Omental fat pad (tissue), 4 donors: ENCODE measurements at places on chromosomes 7 and 10.

DNA sequence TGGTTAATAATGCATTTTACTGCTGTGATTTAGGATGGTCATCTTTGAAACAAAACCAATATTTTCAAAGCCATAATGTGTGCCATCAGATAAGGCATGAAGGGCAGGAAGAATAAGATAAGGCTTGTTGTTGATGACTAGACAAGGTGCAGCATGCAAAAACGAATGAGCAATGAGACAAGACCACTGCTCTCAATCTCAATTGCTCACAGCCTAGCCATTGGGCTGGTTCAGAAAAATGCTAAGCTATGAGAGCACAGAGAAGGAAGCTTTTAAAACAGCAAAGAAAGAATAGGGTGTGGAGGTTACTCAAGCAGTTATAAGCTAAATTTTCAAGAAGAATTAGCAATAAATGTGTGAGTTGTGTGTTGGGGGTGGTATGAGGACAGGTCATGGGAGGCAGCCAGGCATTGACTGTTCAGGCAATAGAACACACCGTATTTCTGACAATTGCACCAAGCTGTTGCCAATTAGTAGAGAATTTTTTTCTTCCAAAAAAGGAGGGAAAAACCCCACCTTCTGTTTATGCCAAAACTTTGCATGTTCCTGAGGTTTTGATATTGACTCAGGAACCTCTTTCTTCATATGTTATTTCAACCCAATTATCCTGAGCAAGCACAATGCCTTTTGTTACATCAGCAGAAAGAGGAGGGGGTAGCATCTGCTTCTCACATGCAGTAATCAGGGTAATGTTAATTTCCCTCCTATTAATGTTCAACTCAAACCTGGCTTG is 276.5 kb downstream of the HDAC9 start:
- DNase-seq, result no peak

GRCh38 chr7:141663081-141663849 is 38.7 kb downstream of the DENND11 start:
- no peak for DNase-seq

DNA sequence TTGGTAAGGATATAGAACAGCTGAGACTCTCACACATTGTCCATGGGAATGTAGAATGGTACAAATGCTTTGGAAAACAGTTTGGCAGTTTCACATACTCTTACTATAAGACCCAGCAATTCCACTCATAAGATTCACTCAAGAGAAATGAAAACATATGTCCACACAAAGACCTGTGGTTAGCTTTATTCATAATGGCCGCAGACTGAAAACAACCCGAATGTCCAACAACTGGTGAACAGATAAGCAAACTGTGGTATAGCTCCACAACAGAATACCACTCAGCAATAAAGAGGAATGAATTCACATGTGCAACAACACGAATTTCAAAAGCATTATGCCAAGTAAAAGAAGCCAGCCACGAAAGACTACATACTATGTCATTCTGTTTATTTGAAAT is 33.5 kb upstream of the CUL1 start:
- no peak for DNase-seq

DNA sequence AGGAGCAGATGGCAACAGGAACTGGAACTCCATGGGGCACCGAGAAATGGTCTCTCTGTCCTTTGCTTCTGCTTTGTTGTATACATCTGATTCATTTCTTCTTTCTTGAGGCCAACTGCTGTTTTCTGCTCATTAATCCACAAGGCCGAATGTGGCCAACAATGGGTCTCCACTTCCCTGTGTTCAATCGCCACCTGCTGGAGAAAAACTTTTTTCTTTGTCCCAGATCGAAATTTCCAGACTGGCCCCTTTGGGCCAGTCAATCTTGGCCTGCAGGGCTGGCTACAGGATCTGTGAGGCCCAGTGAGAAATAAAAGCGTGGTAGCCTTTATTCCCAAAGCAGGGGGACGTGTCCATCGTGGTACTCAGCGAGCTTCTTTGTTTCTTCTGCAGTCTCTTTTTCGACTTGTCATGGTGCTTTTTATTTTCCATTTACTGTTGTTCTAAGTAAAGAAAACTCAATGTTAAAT is 58.8 kb downstream of the PARP12 start:
- DNase-seq, result no peak

- DNase-seq, result no peak
Observed at GRCh38 chr7:70165477-70166170, 567.3 kb downstream of the AUTS2 start.

GRCh38 chr7:14598978-14599377 is 303.6 kb downstream of the DGKB start:
- no peak for DNase-seq
